ENCODE measurements at places on chromosomes 5 and 9. TPM values are rescaled to one million over a fixed set of nuclear protein-coding genes. Genes with fewer than 3 reads are reported as not detected.
A peak's percentile ranks its signal among the peaks of the same experiment; 100 is the strongest.

DNA sequence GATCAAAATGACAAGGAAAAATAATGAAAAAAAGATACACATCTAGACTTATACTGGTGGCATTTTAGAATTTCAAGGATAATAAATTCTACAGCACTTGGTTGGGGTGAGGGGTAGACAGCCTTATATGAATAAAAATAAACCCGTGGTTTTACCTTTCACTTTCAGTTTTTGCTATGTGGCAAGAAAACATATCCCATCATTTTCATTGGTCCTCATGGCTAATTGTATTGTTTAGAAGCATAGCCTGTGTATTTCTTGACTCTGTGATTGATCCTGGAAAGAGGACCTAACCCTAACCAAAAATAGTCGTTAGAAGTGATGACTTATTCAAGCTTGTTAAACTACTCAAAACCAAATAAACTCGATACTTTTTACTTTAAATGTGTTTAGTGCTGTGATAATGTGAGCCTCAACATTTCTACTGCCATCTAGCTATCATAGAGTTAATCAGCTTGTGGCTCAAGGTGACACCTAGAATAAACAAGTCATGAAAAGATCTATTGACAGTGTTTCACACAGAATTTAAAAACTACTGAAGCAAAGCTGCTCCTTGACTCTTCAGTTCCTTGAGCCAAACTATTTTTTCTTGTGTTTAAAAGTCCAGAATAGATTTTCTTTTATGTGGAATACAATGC is 153.3 kb upstream of the IZUMO3 start:
- no peak for DNase-seq

GRCh38 chr9:34382054-34382453 is 5.4 kb upstream of the MYORG start:
- DNase-seq: no peak

DNA sequence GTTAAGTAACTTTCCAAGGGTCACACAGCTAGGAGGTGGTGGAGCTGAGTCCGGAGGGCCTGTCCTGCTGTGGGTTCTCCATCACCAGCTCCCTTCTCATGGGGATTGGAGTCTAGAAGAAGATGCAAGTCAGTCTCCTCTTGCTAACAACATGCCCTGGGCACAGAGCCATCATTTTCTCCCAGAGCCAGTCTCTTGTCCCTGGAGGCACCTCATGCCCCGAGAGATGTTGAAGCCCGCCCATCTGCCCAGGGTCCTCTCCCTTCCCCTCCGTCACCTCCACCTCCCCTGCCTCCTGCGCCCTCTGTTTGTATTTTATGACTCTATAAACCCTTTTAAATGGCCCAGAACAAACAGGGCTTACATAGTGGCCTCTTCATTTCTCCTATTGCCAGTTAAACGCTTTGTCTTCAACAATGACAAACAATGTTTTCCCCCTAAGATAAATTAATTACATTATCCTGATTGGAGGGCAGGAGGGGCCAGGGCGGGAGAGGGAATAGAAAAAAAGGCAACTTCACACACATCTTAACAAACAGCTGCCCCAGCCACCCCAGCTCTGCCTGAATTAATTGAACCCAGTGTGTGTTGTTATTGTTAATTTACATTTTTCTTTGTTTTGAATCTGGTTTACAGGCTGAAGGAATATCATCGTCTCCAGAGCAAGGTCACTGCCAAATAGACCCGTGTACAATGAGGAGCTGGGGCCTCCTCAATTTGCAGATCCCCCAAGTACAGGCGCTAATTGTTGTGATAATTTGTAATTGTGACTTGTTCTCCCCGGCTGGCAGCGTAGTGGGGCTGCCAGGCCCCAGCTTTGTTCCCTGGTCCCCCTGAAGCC is 55.8 kb downstream of the ASS1 start:
- DNase-seq: no peak

DNA sequence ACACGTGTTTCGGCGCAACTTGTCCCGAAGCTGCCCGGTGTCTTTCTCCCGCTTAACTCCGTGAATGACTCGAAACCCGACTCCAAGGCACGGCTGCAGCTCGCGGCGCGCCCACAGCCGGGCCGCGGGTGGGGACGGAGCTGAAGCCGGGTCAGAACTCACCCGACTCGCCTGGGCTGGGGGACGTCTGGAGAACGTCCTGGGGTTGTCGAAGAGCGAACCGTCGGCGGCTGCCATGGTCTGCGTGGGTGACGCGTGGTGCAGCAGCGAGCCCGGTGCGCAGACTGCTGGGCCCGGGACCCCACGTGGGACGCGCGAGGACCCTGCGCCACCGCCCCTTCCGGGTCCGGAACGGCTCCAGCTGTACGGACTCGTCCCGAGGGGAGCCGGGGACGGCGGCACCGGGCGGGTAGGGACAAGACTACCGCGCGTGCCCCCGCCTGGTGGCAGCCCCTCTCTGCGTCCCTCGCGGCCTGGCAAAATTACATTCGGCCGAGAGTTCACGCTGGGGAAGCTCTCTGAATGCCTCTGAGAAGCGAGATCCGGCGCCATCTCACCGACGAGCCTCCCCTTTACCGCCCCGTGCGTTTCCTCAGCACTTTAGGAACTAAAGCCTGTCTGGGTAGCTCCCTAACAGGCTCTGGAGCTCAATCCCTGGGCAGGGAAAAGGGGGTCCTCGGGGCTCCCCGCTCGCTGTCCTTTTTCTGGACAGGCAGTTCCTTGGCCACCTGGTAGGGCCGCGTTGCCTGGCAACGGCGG is at the start of gene DDX31:
TSS of gene DDX31 (minus strand) at position 286 of the 759 bp plus-strand sequence. CDS start at position 237, 49 bp downstream.
- peak; percentile 86 for DNase-seq

GRCh38 chr5:91556-92263 is at the start of gene PLEKHG4B:
Gene PLEKHG4B, plus strand, starts transcription at chr5:92168. Its CDS starts 64 bp downstream, at chr5:92232.
- no peak for DNase-seq

- DNase-seq: no peak
Observed at GRCh38 chr9:29214154-29214689, 1640.9 kb upstream of the C9orf72 start.

DNA sequence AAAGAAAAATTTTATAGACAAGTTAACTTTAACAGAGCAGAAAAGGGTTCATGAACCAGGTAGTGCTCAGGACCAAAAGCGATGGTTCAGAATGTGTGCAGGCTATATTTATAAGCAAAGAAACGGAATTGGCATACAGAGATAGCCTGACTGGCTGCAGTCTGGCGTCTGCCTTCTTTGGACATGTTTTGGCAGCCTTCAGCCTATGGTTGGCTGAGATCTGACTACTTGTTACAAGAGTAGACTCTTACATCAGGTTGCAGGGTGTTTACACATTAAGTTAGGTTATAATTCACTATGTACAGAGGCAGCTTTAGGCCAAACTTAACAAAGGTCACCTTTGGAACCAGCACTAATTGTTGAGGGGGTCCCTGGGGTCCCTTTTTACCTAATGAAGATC is 7.0 kb downstream of the NOP16 start:
- DNase-seq: no peak

DNA sequence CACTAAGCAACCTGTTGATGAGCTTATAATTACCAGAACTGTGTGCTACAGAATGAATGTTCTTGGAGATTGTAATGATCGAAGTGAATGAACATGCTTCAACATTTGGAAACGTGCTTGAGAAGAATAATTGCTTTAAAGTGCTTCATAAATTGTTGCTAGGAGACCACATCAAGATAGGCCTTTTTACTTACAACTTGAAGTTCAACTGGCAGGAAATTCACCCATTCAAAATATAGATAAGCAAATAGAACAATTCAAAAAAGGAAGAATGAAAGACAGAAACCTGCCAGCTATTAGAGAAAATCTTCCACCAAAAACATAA is 38.0 kb upstream of the SLC44A1 start:
- DNase-seq: no peak

- no peak for DNase-seq
Observed at GRCh38 chr9:89021154-89021803, 30.0 kb downstream of the S1PR3 start.

- DNase-seq: no peak
Observed at GRCh38 chr5:11012295-11012694, 251.3 kb upstream of the DAP start.

- DNase-seq: no peak
Observed at GRCh38 chr9:75823151-75823550, 67.3 kb upstream of the PCSK5 start.

GRCh38 chr9:105978826-105979225 is 284.5 kb downstream of the TMEM38B start:
- DNase-seq: no peak

DNA sequence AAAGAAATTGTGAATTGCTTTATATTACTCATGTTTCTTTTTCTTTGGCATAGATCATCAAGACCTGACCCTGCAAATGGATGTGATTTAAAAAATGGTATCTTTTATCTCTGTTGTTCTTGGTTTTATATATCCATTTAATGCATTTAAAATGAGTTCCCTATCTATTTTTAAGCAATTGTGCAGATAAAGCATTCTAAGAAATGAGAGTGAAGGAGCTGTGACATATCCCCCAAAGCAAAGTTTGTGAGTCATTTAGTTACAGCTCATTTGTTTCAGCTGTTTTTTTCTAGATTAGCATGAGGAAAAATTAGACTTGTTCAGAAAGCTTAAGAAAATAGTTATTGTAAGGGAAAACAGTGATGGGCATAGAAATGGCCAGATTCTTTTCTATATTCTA is 7.6 kb upstream of the ELOVL7 start:
- DNase-seq: no peak

- no peak for DNase-seq
Observed at GRCh38 chr5:150195736-150196485, 6.0 kb downstream of the SLC6A7 start.

DNA sequence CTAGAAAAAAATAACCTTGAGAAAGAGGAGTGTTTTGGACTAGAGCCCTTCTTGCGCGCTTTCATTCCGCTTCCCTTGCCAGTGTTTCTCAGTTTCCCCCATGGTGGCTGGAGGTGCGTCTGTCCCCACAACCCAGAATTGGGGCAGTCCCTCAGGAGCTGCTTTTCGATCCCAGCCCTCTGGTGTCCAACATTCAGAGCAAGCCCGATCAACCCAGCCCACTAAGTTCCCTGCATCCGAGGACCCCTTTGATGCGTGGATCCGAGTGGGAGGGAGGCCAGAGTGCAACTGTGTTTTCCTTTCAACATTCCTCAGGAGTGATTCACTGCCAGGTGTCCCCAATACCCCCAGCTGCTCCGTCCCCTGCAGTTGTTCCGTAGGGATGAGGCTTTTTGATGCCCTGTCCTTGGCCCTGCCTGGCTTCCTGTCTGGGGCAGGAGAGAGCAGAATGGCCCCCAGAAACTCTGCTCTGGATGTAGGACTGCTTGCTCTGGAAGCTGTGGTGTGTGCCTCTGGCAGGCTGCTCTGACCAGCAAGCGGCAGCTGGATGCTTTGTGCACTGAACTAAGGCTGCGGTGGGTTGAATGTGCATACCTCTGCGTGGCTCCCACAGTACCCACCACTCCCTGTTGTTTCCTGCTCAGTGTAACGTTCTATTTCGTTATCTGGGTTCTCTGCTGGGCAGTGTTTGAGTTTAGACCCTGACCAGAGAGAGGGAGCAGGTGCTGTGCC is 117.5 kb downstream of the BOD1 start:
- DNase-seq: peak; percentile 31

- DNase-seq: no peak
Observed at GRCh38 chr9:94054716-94055115, 29.5 kb upstream of the PTPDC1 start.

GRCh38 chr5:107670932-107671741 is at the start of gene EFNA5:
Gene EFNA5, minus strand, starts transcription at chr5:107670937.
- peak; percentile 63 for DNase-seq

GRCh38 chr5:107724642-107725041 is 53.9 kb upstream of the EFNA5 start:
- DNase-seq: no peak

GRCh38 chr9:105389796-105390195 is 58.0 kb upstream of the FSD1L start:
- no peak for DNase-seq

- DNase-seq: no peak
Observed at GRCh38 chr5:999032-999501, 9.5 kb upstream of the NKD2 start.

GRCh38 chr5:134116789-134117761 is 2.6 kb downstream of the TCF7 start:
- DNase-seq: no peak

DNA sequence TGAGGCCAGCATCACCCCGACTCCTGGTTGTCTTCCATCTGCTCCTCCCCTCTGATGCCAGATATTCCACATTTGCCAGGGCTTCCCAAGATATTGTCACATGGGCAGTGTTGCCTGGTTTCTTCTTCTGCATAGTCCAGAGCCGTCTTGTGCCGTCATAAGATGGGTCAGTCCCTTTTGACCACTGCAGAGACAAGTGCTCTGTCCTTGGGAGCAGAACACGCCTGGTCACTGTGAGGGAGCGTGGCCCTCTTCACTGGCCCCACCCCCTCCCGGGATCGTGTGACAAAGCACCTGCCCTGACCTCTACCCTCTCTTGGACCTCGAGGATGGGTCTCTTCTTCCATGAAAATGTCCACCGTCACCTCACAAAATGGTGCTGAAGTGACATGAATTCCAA is 41.6 kb downstream of the UBE2QL1 start:
- no peak for DNase-seq

DNA sequence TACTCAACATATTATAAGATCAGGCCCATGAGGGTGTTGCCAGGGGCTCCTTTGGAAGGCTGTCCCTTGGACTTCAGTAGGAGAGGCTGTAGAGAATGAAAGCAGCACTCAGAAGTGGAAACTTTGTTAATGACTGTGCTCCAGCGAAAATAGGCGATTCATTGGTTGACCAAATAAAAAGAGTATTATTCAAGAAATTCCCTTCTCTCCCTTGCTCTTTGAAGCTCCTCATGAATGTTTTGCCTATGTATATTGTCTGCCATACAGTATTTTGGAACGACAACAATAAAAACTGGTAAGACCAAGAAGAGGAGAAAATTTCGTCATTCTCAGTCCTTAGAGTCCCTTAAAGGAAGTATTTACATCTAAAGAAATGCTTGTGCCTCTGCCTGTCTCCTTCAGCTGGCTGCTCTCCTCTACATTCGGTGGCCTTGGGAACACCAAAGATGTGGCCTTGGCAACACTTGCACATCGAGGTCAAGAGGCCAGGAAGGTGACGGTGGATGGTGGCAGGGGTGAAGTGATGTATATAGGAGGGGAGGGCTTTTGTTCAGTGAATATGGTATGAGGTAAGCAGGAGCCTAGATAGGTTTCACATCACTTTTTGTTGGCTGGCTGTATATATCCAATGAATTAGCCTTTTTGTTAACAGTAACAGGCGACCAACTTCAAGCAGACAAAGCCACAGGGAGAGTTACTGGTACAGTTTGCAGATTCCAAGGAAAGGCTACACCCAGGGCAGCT is 95.0 kb upstream of the ACTBL2 start:
- DNase-seq: no peak

SNX18 gene
- total RNA-seq: 22.2 TPM

NIPAL4 gene
- not detected for total RNA-seq

SPEF2 gene
- total RNA-seq: 1.2 TPM

PTGR1 gene
- 27.6 TPM for total RNA-seq

RMI1 gene
- total RNA-seq: 8.0 TPM

SLC27A4 gene
- 34.5 TPM for total RNA-seq

ERAP2 gene
- total RNA-seq: 132 TPM

PIK3R1 gene
- total RNA-seq: 18.4 TPM

FAM221B gene
- not detected for total RNA-seq

OCLN gene
- 4.4 TPM for total RNA-seq

CBY3 gene
- total RNA-seq: not detected

STPG3 gene
- total RNA-seq: not detected

STK32A gene
- not detected for total RNA-seq

IL4 gene
- not detected for total RNA-seq

RNF208 gene
- total RNA-seq: 0.14 TPM

GABRA1 gene
- total RNA-seq: not detected

PCDHA9 gene
- total RNA-seq: under 0.01 TPM
